ENCODE measurements at places on chromosomes 6 and 20.

- DNase-seq = no peak
These were observed 35.9 kb downstream of the BEND3 start for GRCh38 chr6:107079429-107079828.

- no peak for DNase-seq
These were observed 289.1 kb upstream of the PREP start for GRCh38 chr6:105691971-105692370.

DNA sequence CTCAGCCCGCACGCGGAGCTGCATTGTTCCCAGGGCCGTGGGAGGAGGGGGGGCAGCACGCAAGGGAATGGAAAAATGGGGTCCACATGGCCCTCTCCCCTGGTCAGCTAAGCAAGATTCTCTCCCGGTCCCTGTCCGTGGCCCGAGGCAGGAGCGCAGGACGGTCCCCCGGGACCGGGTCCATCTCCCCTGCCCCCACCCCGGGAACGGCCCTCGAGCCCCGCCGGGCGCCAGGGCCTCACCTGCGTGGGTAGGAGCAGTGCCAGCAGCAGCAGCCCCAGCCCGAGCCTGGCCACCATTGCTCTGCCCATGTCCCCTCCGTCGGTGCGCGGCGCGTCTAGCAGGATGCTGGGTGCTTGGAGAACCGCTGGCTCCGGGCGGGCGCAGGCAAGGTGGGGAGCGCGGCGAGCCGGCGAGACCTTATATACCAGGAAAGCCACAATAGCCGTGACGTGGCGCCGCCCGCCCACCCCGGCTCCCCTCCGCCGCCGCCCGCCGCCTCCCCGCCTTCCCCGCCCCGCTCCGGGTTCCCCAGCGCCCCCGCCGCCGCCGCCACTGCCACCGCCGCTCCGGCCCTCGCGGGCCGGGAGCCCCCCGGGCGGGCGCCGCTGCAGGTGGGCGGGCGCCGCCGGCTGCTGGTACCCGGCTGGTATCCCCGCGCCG, at the start of gene CD24:
CD24 (minus strand) TSS at position 394 of the 663 bp plus-strand sequence; CDS start at position 311, 83 bp downstream.
- peak; percentile 15 for DNase-seq

DNA sequence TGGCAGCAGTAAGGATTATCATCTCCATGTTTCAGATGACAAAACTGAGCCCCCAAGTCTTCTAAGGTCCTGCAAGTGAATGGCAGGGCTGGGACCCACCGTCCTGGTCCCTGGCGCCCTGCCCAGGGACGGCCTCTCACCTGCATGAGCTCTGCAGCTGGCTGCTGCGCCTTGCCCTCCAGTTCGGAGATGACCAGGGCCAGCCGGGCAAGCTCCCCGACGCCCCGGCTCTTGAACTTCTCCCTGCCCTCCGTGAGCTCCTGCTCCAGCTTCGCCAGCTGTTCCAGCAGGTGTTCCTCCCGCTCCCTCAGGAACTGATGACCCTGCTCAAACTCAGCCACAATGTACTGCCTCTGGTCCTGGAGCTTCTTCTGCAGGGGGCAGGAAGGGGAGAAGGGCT, 16.8 kb downstream of the TRIM26 start:
- DNase-seq = no peak

DNA sequence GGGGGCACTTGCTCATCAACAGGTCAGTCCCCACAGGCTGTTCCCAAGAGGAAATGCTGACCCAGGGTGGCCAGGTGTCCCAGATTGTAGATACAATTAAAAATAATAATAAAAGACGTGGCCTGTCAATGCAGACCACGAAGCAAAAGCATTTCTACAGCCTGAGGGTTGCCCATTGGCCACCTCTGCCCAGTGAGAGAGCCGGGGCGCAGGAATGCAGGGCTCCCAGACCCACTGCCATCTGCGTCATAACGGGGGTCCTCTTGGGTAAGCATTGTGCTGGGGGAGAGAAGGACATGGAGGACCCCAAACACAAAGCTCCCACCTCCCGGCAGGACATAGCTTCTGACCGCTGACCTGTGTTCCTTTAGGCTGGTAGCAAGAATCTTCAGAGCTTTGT, 22.9 kb upstream of the AFDN start:
- DNase-seq = no peak

GRCh38 chr6:100517106-100517505, 52.4 kb upstream of the SIM1 start:
- DNase-seq = no peak

DNA sequence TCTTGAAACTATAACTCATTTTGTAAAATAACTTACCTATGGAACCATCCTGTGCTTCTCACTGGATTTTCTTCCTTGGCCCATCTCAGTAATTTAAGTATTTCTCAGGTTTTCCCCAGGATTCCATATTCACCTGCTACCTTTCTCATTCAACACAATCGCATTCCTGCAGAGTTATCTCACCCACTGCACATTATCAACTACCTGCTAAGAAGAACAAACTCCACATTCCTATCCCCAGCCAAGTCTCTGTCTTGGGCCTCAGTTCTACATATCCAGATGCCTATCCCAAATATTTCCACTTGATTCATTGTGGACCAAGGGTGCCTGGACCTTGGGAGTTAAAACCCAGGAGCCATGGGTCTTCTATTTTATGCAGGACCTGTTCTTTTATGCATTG, 60.2 kb upstream of the KCNQ5 start:
- no peak for DNase-seq

DNA sequence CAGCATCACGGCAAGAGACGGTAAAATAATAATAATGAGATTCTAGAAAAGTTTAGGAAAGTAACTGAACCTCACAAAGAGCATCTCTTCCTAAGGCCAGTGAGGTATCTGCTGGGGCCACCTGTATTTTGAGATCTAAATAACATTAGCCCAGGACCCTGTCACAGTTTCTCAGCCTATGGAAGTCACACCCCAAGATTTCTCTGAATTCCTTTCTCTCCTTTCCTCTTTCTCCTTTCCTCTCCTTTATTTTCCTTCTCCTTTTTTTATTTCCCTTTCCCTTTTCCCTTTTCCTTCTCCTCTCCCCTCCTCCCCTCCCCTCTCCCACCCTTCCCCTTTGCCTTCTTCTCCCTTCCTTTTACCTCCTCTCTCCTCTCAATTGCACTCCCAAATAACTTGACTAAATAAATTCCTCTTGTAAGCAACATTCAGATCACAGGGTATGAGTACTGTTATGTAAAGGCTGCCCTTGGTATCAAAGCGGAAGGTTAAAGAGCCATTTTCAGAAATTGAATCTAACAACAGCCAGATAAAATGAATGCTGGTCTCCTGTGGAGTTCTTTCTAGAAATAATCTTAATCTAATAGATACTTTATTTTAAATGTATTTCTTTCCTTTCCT, 506.2 kb downstream of the EPM2A start:
- DNase-seq = no peak

DNA sequence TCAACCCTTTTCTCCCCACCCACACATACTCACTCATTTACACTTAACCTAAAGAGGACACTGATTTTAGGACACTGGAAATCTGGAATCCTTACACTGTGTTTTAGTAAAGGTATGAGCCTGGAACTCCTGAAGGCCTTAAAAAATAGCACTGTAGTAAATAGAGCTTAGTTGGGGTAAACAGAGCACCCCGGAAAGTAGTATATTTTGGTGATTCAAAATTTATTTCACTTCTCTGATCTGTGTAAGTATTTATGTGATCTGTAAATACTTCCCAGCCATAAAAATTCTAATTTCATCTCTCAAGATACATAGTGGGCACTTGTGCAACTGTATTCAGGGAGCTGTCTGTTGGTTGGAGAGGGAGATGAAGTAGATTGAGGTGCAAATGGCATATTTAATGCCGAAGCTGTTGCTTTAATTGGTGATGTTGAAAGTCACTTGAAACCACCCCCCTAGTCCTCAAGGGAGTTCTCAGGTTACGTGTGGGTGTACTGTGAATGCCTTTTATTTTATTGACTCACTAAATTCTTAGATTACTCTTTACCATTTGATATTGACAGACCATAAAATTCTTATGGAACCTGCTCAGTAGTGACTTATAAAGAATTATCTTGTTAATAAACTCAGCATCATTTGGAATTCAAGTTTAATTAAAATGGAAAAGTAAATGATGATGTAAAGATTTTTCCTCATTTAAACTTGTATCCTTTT, 154.9 kb downstream of the SOX4 start:
- DNase-seq = no peak

- no peak for DNase-seq
These were observed 7.1 kb downstream of the PANK2 start for GRCh38 chr20:3896302-3896701.

GRCh38 chr20:47320990-47321805, 35.3 kb downstream of the ZMYND8 start:
- no peak for DNase-seq

- no peak for DNase-seq
These were observed 11.8 kb downstream of the TCF15 start for GRCh38 chr20:598133-598850.

- DNase-seq = no peak
These were observed 76.1 kb downstream of the SULF2 start for GRCh38 chr20:47708953-47709833.

GRCh38 chr6:25458485-25458884, 179.3 kb downstream of the CARMIL1 start:
- DNase-seq = no peak

Data from activated gamma-delta T cell (primary cell).